HAP-1 (cell line): ENCODE measurements at places on chromosomes 11 and 22.
A peak's percentile ranks its signal among the peaks of the same experiment; 100 is the strongest.

GRCh38 chr11:41970681-41971080, 511.2 kb upstream of the LRRC4C start:
- no peak for DNase-seq

DNA sequence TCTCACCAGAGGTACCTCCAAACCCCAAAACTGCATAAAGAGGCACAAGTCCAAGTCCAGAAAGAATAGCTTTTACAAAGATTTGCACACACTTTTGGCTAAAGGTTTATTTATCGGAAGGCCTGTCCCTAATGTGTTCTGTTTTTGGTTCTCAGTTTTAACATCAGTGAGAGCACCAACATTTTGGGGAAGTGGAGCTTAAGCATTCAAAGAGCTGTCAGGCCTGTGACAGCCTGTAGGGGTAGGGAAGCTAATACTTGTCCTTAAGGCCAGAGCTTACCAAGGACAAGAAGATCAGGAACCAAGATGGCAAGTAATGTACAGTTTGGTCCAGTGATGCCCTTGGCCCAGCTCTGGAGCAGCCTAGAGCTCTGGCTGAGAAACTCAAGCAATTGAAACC, 38.9 kb upstream of the SCUBE2 start:
- no peak for DNase-seq

- no peak for DNase-seq
Measured at GRCh38 chr22:29336751-29337490, 21.4 kb upstream of the RASL10A start.

DNA sequence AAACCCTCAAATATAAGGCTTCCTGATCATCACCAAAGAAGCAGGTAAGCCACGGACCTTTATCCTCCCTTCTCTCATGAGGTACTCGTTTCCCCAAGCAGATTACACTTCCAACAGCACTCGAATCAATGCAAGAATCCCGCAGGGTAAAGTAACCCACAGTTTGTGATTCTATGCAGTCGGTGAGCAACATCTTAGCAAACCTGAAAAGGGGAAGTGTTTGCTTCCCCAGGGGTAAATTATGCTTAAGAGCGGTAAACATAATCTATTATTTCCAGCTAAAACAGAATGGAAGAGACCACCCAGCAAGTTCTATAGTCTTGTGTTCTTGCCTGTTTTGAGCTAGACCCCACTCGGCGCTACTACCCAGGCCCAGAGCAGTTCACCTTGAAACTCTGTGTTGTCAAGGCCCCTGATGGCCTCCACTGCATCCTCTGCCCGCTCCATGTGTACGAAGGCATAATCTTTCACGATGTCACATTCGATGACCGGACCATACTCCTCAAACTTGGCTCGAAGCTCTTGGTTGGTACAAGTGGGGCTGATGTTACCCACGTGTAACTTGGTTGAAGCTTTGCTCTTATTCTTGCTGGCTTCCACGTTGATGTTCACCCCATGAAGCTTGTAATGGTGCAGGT, 1.3 kb downstream of the RBM4B start:
- DNase-seq: no peak

GRCh38 chr11:127790592-127790991, 790.0 kb upstream of the KIRREL3 start:
- DNase-seq: no peak

DNA sequence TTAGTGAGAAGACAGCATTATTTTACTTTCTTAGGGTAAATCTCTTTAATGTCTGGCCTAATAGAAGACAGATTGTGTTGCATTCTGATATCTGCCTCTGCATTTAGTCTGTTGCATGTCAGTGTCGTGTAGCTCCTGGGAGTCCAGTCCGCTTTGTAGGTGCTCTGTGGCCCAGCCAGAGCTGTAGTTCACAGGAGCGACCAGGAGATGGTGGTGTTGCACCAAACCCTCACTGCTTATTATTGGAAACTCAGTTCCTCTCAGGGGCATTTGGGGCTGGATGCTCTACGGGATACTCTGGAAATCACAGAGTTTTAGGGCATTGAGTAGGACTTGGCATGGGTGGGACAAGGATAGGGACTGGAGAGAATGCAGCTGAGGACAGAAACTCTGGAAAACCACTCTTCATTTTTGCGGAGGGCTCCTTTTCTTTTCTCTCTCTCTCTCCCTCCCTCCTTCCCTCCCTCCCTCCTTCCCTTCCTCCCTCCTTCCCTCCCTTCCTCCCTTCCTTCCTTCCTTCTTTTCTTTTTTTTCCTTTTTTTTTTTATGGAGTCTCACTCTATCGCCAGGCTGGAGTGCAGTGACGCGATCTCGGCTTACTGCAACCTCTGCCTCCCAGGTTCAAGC, 21.7 kb downstream of the MIAT start:
- peak; percentile 73 for DNase-seq

DNA sequence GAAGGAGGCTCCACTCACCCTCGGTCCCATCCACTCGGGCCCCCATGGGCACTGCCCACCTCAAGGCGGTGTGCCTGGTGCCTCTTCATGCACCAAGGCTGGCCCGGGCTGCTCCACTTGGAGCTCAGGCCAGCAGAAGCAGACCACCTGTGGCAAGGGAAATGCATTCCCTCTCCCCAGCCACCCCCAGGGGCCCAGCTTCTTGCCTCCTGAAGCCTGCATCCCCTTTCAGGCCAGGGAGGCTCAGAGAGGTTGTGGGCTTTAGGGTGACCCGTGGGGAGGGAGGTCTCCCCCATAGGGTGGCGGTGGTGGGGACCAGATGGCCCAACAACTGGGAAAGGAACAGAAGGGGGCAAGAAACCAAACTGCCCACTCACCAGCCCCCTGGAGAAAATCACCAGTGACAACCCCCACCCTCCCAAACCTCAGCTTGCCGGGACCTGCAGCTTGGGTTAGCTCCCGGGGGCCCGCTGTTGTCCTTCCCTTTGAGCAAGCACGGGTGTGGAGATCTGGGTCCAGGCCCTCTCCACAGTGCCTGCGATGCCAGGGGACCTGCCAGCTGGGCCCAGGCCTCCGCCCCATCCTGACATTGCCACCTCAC, 8.4 kb downstream of the CBX6 start:
- no peak for DNase-seq

DNA sequence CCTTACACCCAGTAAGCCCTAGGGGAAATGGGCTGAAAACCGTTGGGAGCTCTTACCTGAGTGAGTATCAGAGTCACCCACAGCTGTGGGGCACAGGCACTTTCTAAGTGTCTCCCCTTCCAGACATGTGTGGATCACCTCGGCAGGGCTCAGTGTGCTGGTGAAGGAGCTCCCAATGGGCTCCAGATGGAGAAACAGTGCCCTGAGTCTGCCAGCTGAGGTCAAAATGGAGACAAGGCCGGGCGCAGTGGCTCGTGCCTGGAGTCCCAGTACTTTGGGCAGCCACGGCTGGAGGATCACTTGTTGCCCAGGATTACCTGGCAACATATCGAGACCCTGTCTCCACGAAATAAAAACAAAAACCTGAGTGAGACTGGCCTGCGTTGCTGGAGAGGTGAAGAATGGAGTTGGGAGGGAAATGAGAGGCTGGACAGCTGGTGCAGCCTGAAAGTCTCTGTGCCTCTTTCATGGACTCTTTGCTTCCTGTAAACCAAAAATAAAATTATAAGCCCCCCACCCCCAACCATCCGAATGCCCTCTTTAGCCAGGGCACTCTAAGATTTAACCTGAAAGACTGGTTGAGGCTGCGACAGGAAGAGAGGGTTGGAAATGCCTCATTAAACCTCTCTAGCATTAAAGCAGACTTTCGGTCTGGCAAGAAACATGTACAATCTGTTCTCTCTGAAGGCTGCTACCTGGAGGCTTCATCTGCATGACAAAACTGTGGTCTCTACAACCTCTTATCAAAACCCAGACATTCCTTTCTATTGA, 111.8 kb downstream of the SNX19 start:
- DNase-seq: no peak

GRCh38 chr22:45430871-45431270, 17.4 kb downstream of the RIBC2 start:
- DNase-seq: no peak

DNA sequence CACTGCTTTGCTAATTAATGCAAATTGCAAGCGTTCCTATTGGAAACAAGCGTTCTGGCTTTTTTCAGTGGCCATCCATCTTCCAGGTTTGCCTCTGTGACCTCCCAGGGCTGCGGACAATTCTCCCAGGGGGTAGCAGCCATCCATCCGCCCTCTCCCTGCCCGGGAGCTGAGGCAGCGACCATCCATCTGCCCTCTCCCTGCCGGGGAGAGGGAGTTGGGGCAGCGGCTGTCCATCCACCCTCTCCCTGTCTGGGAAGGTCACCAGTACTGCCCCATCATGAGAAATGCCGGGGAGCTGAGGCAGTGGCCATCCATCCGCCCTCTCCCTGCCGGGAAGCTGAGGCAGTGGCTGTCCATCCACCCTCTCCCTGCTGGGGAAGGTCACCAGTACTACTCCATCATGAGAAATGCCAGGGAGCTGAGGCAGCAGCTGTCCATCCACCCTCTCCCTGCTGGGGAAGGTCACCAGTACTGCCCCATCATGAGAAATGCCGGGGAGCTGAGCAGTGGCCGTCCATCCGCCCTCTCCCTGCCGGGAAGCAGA, 394.7 kb downstream of the BRD1 start:
- no peak for DNase-seq

- no peak for DNase-seq
Measured at GRCh38 chr11:14672635-14673034, 29.0 kb downstream of the PDE3B start.

- DNase-seq: no peak
Measured at GRCh38 chr11:57501953-57502352, 13.5 kb downstream of the SLC43A1 start.

DNA sequence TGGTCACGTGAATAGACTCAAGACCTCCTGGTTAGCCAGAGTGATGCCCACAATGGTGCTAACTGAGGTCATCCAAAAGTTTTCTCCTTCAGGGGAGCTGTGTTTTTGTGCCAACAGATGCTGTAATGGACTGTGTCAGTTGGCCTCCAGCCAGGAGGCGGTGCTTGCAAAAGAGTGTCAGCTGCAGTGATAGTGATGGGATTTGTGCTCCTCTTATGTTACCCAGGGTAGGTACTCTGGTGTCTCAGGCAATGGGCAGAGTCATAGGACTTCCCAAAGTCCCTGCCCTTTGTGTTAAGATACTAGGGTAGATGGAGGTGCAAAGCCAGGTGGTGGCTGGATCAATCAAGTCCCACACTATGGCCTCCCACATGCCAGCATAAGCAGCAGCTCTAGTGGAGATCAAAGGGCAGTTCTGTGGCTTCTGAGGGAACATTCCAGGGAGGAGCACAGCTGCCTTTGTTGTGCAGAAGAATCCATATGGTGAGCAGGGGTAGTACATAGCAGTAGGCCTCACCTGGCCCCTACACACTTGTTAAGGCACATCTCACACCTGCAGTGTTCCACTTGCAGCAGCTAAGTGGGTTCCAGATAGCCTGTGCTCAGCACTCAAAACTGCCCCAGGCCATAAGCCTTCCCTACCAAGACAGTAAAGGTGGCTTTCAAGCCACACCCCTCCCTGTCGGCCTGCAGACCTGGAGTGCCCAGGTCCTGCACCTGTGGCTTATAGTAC, 9.4 kb upstream of the FANCF start:
- DNase-seq: no peak

DNA sequence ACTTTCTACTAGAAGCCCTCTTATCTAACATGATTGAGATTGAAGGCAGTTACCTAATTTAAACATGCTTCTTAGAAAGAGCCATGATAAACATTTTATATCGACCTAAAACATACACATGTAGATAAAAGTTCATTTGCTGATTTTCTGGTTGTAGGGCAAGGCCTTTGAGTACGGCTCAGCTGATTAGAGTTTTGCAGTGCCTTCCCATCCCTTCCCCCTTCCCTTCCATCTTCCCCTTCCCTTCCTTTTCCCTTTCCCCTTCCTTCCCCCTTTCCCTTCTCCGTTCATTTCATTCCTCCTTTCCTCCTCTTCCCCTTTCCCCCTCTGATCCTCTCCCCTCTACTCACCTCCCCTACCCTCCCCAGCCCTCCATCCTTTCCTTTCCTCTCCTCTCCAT, 4.3 kb downstream of the LDHC start:
- no peak for DNase-seq

DNA sequence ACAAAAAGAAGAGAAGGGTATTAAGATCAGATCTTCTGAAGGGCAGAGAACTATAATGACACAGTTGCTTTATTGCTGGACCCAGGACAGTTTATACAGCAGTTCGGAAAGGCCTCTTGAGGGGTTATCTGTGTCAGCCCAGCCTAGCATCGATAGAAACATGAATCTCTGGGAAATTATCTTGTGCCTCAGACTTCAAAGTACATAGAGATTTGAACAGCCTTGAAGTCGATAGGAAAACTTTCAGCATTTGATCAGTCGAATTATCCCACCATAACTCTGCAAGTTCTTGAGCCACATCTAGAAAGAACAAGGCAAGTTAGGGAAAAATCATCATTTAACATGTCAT, 2.5 kb upstream of the LMO2 start:
- DNase-seq: no peak

- DNase-seq: peak; percentile 15
Measured at GRCh38 chr22:35476341-35476740, 64.3 kb upstream of the RASD2 start.

DNA sequence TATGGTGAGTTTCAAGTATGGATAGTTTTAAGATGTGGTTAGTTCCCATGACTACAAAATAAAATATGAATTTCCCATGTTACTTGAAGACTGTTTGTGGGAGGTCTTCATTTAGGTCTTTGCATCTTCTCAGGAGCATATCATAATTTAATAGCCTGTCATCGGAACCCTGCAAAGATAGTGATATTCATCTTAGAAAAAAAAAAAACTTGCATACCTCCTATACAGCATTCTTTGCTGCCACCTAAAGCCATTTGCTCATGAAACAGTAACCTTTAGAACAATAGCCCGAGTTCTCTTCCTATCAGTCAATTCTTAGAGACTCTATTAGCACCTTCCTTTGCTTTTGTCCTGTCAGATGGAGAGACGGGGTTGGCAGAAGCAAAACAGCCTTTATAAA, 75.3 kb downstream of the ARFGAP2 start:
- DNase-seq: no peak

DNA sequence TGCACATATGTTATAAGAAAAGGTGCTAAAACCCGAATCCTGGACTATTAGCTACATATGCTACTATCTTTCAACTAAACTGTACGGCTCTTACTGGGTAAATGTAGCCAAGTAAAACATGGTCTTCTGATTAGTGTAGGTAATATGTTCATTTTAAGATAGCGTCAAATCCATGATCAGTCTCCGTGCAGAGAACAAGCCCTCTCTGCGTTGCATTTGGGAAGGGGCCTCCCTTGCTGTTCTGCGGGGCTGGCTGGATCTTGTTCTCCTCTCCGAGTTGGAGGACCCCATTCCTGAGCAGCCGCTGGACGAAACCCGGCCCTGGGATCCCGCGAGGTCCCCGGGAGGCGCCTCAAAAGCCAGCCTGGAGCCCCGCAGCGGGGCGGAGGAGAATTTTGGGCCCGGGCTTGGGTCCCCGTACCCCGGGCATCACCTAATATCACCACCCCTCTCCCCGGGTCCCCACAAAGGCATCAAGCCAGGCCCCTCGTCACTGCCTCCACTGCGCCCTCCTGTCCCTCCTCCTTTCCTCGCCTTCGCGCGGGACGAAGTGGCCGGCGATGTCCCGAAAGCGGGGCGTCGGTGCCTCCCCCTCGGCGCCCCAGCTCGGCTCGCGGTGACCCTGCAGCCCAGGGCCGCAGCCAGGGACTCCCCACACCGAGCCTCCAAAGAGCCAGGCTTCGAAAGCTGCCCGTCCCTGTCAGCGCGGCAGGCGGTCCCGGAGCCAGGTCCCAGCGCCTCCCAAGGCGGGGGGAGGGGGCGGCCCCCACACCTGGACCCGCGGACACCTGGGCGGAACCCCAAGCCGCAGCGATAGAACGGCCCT, 54.5 kb upstream of the FBXO3 start:
- no peak for DNase-seq
